ENCODE measurements at places on chromosomes 3 and 15.

- no peak for DNase-seq
Observed at GRCh38 chr3:10445561-10446175, 59.7 kb downstream of the ATP2B2 start.

- no peak for DNase-seq
Observed at GRCh38 chr3:170171563-170171962, 10.0 kb downstream of the PHC3 start.

DNA sequence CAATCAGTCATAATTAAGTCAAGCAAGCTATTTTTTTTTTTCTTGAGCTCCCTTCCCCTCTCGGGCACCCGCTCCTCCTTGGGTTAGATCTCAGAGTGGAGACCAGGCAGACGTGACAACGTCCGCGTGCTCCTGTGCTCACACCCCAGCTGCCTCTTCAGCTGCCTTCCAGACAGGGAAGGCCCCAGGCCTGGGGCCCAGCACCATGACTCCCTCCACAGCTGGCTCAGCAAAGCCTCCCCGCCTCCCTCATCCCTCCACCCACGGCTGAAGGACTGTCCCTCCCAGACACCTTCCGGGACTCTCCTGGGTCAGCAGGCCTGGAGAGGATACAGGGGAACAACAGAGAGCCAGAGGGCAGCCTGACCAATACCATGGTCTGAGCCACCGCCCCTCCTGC lies 87.9 kb upstream of the LINGO1 start:
- no peak for DNase-seq

GRCh38 chr3:168865022-168865551 lies 769.4 kb upstream of the GOLIM4 start:
- no peak for DNase-seq

DNA sequence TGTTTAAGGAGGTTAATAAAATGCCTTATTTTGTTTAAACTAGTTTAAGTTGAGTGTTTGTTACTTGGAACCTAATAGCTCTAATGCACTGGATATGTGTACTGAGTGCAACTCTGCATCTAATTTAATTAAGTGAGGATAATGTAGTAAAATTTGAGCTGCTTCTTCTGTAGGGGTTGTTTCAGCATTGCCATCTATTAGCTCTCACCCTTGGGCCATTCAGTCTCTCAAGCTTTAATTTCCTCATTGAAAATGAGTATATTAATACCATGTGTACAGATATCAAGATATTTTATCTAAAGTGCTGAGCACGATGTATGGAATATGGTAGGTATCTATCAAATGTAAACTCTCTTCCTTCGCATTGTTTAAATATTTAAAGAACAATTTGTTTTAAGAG lies 375.7 kb upstream of the LRRC3B start:
- no peak for DNase-seq

GRCh38 chr15:70643106-70643782 lies 120.1 kb downstream of the UACA start:
- no peak for DNase-seq

GRCh38 chr3:186261638-186262037 lies 100.4 kb downstream of the DGKG start:
- peak; percentile 14 for DNase-seq

DNA sequence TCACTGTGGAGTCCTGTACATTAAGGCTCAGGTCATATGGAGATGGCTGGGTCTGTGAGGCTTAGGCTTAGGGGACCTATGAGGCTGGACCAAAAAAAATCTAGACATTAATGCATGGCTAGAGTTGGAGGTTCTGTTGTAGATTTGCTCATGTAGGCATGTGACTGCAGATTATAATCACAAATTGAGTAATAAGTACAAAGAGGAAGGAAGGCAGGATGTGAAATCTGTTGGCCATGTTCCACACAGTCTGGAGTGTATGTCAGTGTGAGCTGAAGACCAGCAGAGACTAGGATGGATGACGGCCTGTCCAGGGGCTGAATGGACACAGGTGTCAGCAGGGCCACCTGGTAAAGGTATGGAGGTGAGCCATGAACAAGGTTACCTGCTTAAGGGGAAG lies at the start of gene ST3GAL6:
TSS of gene ST3GAL6 (plus strand) at position 265 of the 400 bp plus-strand sequence. CDS start 5,101 bp downstream, outside the sequence.
- DNase-seq = no peak

Data from K562 (cell line).